ENCODE measurements at places on chromosomes 12 and 14.

DNA sequence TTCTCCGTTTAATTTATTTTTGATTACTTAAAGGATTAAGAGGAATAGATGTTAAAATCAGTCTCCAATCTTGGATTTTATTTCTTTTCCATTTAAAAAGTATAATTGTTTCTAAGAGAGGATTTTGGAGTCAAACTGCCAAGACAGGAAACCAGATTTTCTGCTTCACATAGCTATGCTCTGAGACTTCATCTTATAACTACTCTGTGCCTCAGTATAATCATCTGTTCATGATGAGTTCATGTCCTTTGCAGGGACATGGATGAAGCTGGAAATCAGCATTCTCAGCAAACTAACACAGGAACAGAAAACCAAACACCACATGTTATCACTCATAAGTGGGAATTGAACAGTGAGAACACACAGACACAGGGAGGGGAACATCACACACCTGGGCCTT, 9.0 kb upstream of the TAS2R31 start:
- no peak for DNase-seq

GRCh38 chr12:27429606-27430005, 16.9 kb upstream of the SMCO2 start:
- DNase-seq: no peak

GRCh38 chr12:10033783-10034545, 3.5 kb downstream of the CLEC9A start:
- no peak for DNase-seq

GRCh38 chr14:62614122-62614521, 431.1 kb downstream of the KCNH5 start:
- no peak for DNase-seq

DNA sequence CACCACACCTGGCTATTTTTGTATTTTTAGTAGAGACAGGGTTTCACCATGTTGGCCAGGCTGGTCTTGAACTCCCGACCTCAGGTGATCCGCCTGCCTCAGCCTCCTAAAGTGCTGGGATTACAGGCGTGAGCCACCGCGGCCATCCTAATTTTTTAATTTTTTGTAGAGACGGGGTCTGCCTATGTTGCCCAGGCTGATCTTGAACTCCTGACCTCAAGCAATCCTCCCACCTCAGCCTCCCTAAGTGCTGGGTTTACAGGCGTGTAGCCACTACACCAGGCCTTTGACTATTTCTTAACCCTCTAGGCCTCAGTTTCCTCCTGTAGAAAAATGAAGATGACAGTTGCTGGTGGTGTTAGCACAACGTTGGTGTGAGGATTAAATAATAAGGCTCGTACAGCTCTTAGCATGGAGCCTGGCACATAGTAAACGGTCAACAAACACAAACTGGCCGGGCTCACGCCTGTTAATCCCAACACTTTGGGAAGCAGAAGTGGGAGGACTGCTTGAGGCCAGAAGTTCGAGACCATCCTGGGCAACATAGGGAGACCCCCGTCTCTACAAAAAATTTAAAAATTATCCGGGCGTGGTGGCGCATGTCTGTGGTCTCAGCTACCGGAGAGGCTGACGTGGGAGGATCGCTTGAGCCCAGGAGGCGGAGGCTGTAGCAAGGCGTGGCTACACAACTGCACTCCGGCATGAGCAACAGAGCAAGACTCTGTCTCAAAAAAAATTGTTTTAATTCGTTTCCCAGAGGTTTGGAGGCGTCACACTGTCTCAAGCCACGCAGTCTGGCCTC, 979 bp downstream of the DDX54 start:
- no peak for DNase-seq

GRCh38 chr12:84862186-84862585, 50.4 kb downstream of the SLC6A15 start:
- no peak for DNase-seq

DNA sequence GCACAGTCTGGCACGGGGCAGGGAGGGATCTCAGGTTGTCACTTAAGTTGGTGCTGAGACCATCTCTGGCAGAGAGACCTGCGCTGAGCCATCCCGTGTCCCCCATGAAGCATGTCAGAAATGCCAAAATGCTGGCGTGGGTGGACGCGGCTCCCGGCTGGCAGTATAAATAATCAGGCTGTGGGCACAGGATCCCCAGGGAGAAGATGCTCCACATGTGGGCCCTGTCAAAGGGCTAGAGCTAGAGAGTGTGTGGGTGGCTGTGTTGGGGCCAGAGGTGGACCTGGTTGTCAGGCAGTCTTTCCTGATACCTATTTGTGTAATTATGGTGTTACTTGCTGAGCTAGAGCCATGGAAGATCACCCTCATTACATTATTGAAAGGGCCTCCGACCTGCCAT, 189.5 kb downstream of the TSPAN9 start:
- no peak for DNase-seq

GRCh38 chr14:100294213-100294962, 11.9 kb downstream of the SLC25A29 start:
- DNase-seq: no peak

GRCh38 chr12:99386907-99387306, 260.6 kb upstream of the GARIN6 start:
- DNase-seq: no peak

DNA sequence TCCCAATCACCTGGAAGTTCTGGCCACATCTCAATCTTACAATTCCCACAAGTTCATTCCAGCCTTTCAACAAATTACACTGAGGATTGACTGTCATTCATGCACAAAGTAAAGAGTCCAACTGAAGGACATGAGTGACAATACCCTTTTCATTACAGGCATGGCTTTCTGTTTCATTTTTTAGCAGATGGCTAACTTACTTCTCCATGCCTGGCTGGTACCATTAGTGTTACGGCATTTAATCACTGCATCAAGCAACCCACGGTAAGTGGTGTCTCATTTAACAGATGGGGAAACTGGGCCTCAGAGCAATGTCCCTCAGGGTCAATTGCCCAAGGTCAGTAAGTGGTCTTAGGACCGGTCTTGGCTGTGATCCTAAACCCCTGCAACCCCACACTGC, 114.4 kb downstream of the PRICKLE1 start:
- no peak for DNase-seq

DNA sequence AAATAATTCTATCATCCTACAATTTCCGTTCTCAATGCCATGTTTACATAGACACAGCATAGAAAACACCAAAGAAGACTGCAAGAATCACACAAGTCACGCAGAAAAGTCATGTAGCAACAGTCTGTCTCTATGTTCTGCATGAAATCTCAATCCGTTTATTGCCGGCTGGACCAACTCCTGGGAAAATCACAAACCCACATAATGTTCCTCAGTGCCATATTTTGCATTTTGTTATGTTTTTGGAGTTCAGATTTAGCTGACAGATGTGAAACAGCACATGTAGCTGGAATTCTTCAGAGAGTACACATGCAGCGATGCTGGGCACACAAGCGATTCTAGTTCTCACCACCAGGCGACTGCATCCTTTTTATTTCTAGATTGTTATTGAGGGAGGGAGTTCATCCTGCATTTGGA, 193.1 kb downstream of the APAF1 start:
- no peak for DNase-seq

Data from vagina (tissue), 2 donors.